Breast epithelium (tissue), 4 donors: ENCODE measurements at places on chromosomes 7 and 10. TPM values are rescaled to one million over a fixed set of nuclear protein-coding genes. Genes with fewer than 3 reads are reported as not detected.

Gene IDI2
- total RNA-seq, result not detected

Gene TRPV5
- not detected for total RNA-seq

DNA sequence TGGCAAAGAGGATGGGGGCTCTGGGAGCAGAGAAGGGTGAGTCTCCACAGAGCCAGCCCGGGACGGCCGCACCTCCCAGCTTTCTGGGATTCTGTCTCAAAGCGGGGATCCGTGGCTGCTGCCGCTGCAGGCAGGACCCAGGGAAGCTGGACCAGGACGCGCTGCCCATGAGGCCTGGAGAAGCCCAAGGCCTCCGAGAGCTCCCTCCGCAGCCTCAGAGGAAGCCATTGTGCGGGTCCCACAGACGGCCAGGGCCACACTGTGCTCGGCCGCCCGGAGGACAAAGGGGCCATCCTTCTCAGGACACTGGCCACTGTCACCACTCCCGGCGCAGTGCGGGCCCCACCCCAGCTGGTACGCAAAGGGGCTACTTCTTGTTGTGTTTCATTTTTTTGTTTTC, 79.3 kb upstream of the PDGFA start:
- no peak for DNase-seq
- no peak overlapping the region for H3K27ac ChIP-seq
- no peaks in the 10 kb centered on the region for H3K36me3 ChIP-seq
- H3K27me3 ChIP-seq, result no peaks in the 10 kb centered on the region
- H3K4me1 ChIP-seq, result peaks cover 9% of the 10 kb centered on the region

GRCh38 chr10:117165538-117166417, 27.7 kb upstream of the VAX1 start:
- H3K36me3 ChIP-seq, result no peaks in the 10 kb centered on the region
- H3K27ac ChIP-seq, result no peak overlapping the region
- peaks cover 22% of the 10 kb centered on the region for H3K4me1 ChIP-seq
- H3K27me3 ChIP-seq, result no peaks in the 10 kb centered on the region

DNA sequence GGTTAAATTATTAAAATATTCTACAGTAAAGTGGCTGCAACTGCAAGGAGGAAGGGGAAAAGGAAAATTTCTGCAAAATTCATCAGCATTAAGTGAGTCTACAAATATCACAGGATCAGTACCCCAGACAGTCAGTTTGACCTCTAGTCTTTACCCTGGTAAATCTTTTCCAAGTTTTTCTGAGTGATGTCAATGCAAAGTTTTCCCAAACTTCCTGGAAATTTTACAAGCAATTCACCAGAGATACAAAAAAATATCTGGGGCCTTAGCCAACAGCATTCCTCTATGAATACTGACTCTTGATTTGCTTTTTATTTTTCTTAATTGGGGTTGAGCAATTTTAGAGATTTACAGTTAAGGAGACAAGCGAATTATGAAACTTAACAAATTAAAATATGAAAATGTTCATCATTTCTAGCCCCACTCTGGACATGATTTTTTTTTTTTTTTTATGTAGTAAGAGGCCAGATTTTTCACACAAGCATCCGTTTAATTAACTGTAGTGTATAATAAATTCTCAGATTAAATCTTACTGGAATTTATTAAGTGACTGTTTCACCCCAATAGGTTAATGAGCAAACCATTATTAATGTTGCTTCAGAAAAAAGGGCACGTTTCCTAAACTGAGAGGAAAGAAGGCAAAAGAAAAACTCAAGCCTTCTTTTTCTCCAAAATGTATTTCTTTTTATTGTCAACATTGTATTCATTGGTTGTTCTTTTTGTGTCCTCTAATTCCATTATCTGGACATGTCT, 539.5 kb upstream of the FZD8 start:
- no peaks in the 10 kb centered on the region for H3K36me3 ChIP-seq
- H3K4me1 ChIP-seq, result no peaks in the 10 kb centered on the region

DNA sequence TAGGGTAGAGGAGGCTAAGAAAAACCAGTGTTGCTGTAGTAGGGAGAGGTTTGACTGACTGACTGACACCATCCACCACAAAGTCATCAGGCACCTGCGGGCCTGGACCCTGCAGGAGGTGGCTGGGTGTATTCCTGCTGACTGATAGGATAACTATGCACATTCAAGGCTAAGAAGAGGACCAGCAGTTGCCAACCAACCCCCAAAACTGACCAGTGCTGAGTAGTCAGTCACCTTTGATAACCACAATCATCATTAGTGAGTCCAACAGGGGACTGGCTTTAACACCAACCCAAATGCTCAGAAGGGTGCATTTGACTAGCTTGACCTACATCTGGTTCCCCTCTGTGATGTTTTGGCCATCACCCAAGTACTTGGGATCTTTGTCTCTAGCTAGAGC, 30.5 kb downstream of the PLXNA4 start:
- no peak overlapping the region for H3K27ac ChIP-seq
- no peaks in the 10 kb centered on the region for H3K36me3 ChIP-seq
- H3K4me1 ChIP-seq, result no peaks in the 10 kb centered on the region
- no peaks in the 10 kb centered on the region for H3K27me3 ChIP-seq
- DNase-seq, result no peak
- no peak overlapping the region for H3K4me3 ChIP-seq

DNA sequence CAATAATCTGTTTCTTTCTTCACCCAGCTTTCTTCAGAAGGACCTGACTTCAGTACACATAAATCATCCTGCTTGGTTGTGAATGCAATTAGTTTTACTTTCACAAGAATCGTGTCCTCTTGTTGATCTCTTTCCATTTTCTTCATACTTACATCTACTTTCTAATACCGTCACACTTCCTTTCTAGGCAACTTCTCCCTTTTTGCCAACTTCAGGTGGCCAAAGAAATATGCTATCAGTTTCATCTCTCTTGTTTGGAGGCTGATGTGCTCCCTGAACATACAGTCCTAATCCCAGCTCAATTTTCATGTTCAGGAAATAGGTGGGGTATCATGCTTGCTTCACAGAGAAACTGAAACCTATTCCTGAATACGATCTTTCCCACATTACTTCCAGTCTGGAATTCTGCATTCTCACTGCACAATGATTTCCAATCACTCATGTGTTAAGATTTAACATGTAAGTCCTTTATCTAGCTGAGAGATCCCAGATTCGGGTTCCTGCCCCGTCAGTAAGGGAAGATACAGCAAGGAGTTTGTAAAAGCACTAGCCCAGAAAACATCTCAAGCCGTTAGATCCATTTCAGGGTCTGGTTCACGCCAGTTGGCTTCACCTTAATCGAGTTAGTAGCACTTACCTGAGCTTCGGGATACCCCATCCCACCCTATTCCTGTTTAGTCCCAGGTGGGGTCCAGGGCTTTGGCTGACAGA, 994 bp downstream of the SLC25A28 start:
- no peaks in the 10 kb centered on the region for H3K27me3 ChIP-seq
- no peaks in the 10 kb centered on the region for H3K36me3 ChIP-seq
- H3K4me3 ChIP-seq, result peak overlapping the region; percentile 87
- no peak for DNase-seq
